ENCODE measurements at places on chromosomes 4 and X.

DNA sequence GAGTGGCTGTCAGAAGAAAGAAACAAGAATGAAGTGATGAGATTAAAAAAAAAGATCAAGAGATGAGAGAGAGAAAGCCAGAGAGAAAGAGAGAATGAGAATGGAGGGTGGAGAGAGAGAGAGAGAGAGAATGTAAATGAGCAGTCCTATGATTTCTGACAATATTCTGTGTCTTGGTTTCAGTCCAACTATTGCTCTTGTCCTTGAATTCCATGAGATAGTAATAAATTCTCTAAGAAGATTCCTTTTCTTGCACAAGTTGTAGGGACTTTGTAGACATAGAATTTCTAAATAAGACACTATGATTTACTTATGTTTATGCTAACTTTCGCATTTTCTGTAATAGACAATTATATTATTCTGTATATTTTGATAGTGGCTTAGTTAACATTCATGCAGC lies 149.6 kb upstream of the CTSO start:
- DNase-seq: no peak

DNA sequence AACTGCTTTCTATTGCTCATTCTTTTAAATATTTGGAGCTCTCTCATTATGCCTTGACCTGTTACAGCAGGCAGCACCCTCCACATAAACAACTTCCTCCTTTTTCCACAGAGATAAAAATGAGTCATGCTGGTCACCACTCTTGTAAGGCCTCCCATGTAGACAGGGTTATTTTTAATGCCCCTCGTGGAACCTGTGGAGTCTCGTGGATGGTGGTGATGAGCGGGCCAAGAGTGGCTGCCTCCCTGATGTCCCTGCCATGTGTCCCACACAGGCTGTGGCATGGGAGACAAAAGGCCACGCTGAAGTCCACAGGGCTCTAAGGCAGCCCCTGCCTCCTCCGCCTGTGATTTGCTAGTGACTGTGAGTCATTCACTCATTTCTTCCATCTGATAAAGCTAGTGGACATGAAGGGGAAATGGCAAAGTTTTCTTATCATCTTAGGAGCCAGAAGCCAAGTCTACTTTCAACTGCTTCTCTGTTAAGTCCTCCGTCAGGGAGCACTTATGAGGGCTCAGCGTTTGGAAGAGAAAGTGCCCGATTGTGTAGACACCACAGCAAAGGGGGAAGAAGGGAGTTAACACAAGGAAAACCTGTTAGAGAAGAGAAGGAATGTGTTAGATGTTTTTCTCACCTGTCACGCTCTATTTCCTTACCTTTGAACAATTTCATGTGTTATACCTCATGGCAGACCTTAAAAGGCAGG lies 121.6 kb upstream of the FAT1 start:
- peak; percentile 66 for DNase-seq

DNA sequence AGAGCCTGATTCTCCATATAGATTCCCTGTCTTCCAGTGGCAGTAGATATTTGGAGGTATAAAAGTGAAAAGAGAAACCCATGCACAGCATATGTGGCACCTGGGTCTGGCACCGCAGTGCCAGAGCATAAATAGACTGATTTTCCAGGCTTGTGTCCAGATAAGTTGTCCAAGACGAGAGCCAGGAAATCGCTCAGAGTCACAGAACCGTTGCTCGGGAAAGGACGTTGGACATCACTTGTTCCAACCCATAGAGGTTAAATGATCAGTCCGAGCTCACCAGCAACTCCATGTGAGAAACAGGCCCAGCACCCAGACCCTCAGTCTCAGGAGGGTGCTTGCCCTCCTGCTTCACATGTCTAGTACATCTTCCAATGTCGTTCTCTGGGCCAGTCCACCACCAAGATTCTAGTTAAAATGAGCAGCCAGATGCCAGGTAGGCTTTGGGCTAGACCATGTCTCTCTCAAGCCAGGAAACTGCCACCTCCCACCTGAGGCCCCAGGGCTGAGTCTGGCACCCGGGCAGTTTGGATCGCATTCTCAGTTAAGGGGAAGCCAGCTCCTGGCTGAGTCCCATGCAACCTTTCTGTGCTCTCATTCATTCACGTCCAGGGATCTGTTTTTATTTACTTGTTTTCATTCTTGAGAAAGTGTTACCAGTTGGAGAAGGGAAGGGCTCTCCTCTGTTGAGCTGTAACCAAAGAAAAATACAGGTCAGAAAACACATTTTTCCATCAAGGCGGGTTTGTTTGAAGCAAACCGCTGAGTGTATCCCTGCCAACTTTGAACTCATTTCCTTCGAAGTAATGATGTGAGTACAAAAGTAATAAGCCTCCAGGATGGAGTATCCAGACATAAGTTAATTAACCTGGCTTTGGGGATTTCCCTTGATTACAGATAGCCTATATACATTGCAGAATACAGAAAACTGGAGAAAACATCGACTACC lies 91.7 kb downstream of the PHOX2B start:
- no peak for DNase-seq

GRCh38 chr4:142557239-142557801 lies 288.8 kb downstream of the INPP4B start:
- no peak for DNase-seq

DNA sequence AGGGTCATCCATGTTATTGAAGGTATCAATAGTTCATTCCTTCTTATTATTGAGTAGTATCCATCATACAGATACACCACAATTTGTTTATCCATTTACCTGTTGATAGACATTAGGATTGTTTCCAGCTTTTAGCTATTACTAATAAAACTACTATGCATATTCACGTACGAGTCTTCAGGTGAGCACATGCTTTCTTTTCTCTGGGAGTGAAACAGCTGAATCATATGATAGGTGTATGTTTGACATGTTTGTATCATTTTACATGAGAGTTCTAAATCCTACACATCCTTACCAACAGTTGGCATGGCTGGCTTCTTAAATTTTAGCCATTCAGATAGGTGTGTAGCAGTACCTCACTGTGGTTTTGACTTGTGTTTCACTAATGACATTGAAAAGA lies 556.6 kb upstream of the DIPK2B start:
- DNase-seq: no peak

DNA sequence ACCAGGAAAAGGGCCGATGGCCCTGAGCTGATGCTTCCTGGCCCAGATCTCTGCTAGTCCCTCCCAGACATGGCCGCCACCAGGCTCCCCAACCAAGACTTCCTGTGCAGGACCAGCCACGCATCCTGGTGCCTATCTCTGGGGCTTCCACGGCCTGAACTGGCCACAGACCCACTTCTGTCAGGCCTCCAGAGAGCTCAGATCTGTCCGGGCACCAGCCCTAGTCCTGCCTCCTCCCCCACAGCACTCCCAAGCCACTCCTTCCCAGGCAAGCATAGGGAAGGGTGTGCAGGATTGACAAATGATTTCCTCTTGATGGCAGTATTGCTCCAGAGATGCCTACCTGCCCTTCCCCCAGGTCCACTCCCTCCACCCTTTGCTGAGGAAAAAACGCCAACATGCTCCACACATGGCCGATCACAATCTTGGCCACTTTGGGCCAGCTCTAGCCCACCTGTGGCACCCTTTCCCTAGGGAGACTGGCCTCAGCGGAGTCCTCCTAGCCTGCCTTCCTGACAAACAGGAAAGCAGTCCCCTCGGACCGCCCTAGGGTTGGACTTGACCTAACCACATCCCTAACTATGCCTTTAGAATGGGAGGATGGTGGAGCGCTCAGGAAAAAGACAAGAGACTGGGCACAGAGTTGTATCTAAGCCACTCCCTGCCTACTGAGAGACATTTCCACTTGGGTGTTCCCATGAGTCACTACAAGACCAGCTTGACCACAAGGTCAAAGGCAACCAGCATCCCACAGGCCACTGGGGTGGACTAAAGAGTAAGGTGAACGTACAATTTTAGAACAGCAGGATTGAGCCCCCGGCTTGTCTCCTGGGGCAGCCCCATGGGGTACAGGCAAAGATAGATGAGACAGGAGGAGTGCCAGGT lies 277.5 kb upstream of the AGTR2 start:
- DNase-seq: no peak

- peak; percentile 60 for DNase-seq
Observed at GRCh38 chr4:181897935-181898334, 345.3 kb upstream of the TENM3 start.

DNA sequence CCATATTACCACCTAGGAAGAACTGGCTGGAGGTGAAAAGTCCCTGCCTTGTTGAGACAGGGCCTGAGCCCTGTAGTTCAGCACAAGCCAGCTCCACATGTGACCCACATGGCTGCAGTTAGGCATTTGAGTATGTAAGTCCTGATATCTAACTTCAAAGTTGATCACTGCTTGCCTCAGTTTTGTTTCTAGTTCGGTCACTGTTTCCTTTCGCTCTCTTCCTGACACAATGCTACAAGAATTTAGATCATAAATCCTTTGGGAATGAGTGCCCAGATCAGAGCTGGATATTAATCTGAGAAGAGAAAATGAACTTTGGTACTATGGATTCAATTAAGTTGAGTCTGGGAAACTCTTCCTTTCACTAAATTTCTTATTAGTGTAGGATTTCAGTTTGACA lies 48.4 kb downstream of the AKAP4 start:
- DNase-seq: no peak

- no peak for DNase-seq
Observed at GRCh38 chr4:73436674-73437557, 895 bp downstream of the AFP start.

DNA sequence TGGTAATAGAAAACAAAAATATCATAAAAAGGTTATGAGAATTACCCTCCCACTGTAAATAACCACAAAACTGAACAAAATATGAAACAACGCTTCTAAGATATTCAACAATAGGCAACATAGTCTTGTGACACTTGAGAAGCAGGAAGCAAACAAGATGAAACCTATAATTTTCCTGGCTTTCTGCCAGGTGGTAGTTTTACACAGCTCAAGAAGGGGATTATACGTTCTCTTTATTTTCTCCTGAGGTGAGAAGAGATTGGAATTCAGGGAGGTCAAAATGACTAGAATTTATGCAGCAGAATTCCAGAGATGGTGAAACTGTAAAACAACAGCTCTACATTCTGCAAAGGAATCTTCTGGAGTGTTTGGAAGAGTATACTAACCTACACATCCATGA lies 186.0 kb downstream of the HHIP start:
- DNase-seq: no peak

GRCh38 chr4:123284168-123284567 lies 112.4 kb upstream of the SPRY1 start:
- DNase-seq: no peak

GRCh38 chr4:101660607-101661006 lies 129.9 kb upstream of the BANK1 start:
- DNase-seq: no peak

GRCh38 chrX:84909151-84909550 lies 94.5 kb upstream of the APOOL start:
- DNase-seq: no peak

- DNase-seq: no peak
Observed at GRCh38 chrX:24005028-24005427, 22.0 kb downstream of the KLHL15 start.

DNA sequence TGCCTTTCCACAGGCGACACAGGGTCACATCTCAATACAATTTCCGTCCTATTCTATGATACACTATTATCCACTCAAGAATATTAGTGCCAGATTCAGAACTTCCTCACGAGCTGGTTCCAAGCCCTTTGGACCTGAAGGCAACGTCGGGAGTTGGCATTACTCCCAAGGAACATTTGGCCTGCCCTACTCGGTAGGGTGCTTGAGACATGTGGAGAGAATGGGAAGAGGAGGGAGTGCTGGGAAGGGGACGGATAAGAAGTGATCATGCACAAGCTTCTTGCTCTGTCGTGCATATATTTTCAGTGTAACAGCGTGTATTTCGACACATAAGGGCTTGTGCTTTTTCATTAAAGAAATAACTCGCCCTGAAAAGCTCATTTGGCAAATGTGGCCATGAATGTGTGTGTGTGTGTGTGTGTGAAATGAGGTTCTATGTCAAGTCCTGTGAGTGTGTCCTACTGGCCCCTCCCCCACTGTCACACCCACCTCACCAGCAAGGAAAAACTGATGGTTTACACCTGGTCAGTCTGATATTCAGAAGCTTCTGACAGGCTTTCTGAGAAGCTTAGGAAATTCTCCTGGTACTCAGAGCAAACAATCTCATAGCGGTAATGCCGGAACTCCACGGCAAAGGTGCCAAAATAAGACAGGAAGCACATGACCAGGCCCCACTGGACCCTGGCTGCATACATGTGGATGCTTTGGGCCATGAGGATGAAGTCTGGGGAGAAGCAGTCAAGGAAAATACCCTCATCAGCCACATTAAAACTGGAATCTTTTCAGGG lies 54.8 kb downstream of the ENOPH1 start:
- no peak for DNase-seq

DNA sequence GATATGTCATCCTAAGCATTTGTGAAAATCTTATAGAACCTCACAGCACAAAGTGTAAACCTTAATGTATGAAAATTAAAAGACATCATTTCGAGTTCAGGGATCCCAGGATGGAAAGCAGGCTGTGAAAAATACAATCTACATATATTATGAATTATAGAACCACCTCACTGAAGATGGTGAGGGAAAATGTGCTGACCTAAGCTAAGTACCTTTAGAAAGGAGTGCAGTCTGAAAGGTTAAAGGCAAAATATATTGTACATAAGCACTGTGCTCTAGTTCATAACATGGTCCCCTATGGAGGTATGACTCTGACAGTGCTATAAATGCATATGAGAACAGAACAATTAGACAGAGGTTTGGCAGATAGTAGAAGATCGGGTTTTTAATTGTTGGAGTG lies 368.6 kb downstream of the TMA16 start:
- DNase-seq: no peak

DNA sequence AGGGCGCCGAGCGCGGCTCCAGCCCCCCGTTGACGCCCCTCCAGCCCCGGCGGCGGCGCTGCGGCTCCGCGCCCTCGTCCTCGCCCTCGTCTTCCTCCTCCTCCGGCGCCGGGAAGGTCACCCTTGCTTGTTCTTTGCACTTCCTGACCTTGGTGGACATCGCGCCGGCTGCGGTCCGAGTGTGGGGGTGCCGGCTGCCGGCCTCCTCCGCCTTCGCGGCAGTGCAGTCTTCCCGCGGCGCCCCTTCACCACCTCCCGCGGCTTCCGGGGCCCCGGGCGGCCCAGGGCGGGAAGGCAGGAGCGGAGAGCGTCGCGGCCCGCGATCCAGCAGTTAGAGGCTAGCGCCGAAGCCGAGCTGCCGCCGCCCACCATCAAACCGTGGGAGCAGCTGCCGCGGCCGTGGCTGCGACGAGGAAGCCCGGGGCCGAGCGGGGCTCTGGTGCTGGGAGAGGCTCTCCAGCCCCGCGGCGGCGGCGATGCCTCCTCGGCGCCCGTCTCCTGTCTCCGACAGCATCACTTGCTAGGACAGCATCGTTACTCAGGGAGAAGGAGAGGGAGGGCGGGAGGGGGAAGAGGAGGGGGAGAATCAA lies at the start of gene TRPC3:
Gene TRPC3 (minus strand): TSS at position 540 of the 590 bp plus-strand sequence. CDS start 380 bp downstream, at position 160.
- peak; percentile 32 for DNase-seq

- DNase-seq: no peak
Observed at GRCh38 chrX:109343671-109344070, 138.2 kb downstream of the GUCY2F start.

DNA sequence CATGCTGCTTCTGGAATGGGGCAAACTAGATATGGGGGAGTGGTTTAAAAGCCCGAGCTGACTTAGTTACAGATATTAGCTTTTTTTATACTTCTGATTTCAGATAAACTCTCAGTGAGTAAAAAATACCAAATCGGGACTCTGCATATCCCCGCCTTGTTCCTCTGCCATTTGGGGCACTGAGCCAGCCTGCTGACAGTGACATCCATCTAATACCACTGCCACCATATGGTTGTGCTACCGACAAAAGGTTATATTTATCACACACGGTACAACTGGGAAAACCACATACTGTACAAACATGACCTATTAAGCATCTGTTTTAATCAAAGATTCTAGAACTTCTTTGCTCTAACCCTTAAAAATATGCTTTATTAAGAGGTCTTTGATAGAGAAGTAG lies 78.7 kb downstream of the GALNT7 start:
- no peak for DNase-seq

- no peak for DNase-seq
Observed at GRCh38 chr4:85798012-85798770, 323.2 kb downstream of the ARHGAP24 start.
